ENCODE measurements at places on chromosomes 12 and 14.
A peak's percentile ranks its signal among the peaks of the same experiment; 100 is the strongest.

- DNase-seq = no peak
Observed at GRCh38 chr12:54008260-54008552, 579 bp upstream of the HOXC8 start.

GRCh38 chr12:12804011-12804410 lies 9.1 kb upstream of the DDX47 start:
- DNase-seq = peak; percentile 37

DNA sequence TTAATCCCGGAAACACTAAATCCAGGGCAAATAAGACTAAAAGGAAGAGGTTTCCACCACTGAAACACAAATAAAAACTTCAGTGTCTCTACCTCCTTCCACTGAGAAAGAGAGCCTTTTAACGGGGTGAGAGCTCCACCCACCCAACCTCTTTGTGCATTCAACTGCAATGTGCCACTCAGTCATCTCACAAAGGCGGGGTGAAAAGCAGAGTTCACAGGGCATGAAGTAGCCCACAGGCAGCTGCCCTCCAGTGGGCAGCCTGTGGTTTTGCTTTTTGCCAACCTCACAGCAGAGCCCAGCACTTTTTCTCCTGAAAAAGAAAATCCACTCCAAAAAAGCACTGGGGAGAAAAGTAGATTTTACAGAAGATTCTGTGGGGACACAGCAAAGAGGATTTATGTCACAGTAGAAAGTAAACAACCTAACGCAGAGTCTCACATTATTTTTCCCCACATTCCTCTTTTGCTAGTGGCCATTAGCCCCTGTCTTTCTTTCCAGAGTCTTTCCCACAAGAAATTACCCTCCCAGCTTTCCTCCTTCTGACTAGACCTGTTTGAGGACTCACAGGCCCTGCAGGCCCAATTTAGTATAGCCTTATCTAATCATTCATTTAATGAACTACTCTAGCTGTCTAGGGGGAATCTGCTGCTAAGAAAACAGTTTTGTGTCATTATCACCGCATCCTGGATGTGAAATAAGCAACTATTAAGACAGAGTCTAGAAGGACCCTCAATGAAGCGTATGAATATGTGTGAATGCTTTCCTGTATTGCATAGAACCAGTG lies 753.8 kb upstream of the FOXG1 start:
- no peak for DNase-seq

- DNase-seq = no peak
Observed at GRCh38 chr14:27184427-27184826, 586.6 kb upstream of the NOVA1 start.

- no peak for DNase-seq
Observed at GRCh38 chr14:28780843-28781820, 14.5 kb downstream of the FOXG1 start.

DNA sequence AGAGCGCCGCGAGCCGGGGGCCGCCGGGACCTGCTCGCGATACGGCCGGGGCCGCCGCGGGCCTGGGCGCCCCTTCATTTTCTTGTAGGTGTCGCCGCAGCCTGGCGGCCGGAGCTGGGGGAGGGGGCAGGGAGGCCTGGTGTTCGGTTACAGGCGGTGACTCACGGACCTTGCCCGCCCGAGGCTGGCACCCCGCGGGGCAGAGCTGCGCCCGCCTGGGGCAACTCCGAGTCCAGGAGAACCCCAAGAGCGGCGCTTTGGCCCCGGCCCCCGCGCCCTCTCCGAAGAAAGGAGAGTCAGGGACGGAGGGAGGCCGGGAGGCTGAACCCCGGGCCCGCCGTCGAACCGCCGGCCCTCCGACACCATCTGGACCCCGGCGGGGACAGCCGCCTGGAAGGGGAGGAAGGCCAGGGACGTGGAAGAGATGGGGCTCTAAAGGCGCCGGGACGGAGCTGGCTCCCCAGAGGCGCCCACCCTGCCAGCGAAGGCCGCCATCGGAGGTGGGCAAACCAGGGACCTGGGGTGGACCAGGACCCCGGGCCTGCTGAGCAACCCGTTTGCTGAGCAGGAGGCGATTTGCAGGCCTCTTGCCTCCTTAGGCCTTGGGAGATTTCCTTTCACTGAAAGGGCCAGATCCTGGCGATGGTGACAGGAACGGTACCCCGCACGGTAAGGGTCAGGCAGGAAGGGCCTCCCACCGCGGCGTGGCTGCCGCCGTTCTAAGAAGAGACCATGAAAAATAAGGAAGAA lies 843 bp upstream of the NUAK1 start:
- DNase-seq = peak; percentile 85

Data from EL (cell line).